ENCODE measurements at places on chromosomes 5 and 9. TPM values are rescaled to one million over a fixed set of nuclear protein-coding genes. Genes with fewer than 3 reads are reported as not detected.

GRCh38 chr5:22473886-22474285 lies 379.3 kb downstream of the CDH12 start:
- no peak overlapping the region for H3K27ac ChIP-seq
- no peaks in the 10 kb centered on the region for H3K27me3 ChIP-seq
- H3K36me3 ChIP-seq = no peaks in the 10 kb centered on the region
- peaks cover 8% of the 10 kb centered on the region for H3K4me1 ChIP-seq
- peak; percentile 64 for DNase-seq
- no peak overlapping the region for H3K4me3 ChIP-seq

Gene HARS1
- 131 TPM for total RNA-seq

DNA sequence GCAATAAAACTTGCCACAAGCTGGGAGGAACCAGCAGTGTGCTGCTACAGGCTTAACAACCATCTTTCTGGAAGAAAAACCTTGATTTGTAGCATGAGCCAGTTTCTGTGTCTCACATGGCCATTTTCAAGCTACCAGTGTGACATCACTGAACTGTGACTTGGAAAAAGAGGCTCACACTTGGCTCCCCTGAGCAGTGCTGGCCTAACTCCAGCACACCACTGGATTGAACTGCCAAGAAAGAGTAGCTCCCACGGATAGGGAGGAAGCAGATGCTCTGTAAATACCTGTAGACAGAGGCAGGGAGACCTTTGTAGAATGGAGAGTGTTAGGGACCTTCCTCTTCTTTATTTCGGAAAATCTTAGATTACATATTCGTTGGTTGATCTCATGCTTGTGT lies 197.9 kb downstream of the SH3GL2 start:
- H3K27me3 ChIP-seq = no peaks in the 10 kb centered on the region
- H3K27ac ChIP-seq = no peak overlapping the region
- H3K4me1 ChIP-seq = no peaks in the 10 kb centered on the region
- no peak for DNase-seq
- H3K4me3 ChIP-seq = no peak overlapping the region
- no peaks in the 10 kb centered on the region for H3K36me3 ChIP-seq

DNA sequence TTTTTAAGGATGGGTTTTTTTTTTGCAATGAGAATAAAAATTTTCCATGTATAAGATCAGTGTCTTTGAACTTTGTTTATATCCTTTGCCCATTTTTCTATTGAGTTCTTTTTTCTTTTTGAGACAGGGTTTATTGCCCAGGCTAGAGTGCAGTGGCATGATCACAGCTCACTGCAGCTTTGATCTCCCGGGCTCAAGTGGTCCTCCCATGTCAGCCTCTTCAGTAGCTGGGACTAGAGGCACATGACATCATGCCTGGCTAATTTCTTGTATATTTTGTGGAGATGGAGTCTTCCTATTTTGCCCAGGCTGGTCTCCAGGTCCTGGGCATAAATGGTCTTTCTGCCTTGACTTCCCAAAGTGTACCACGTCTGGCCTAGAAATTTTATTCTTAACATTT lies 21.2 kb downstream of the GPBP1 start:
- no peak overlapping the region for H3K27ac ChIP-seq
- peaks cover 55% of the 10 kb centered on the region for H3K36me3 ChIP-seq
- H3K4me3 ChIP-seq = no peak overlapping the region
- peaks cover 22% of the 10 kb centered on the region for H3K4me1 ChIP-seq
- DNase-seq = no peak

Gene FYB1
- 0.32 TPM for total RNA-seq
